Stimulated activated CD8-positive, alpha-beta memory T cell treated with anti-CD3 and anti-CD28 coated beads, Interleukin-4, amount 100 ng/mL, for 48 hours (primary cell): ENCODE measurements at places on chromosomes 5 and 9.

DNA sequence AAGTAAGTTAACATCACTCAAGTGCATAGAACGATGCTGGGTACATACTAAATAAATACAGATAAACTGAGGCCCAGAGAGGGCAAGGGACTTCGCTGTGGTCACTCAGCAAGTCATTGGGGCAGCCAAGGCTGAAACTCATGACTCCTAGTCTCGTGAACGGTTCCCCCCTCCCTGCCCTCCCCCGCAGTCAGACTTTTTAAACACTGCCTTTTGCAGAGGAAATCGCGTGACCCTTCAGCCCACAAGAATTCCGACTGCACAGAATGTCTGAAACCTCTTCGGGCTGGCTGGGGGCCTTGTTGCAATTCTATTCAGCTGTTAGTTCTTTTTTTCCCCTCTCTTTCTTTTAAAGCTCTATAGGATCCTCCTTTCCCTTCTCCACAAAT, 28.1 kb downstream of the NEK6 start:
- DNase-seq: peak; percentile 75

DNA sequence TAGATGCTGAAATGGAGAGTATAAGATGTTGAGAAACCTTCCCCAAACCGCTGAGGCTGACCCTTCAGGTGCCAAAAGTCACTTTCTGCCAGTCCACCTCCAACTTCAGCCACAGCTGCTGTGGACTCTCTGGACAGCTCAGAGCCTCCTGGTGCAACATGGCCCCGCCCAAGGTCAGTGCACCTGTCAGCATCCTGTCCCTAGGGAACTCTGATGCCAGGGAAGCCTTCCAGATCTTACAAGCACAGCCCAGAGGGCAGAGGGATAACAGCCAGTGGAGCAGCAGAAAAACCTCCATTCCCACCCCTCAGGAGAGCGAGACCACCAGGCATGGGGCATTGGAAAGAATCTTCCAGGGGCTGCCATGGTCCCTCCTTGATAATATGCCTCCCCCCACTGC, 10.5 kb upstream of the PTGES2 start:
- no peak for DNase-seq

DNA sequence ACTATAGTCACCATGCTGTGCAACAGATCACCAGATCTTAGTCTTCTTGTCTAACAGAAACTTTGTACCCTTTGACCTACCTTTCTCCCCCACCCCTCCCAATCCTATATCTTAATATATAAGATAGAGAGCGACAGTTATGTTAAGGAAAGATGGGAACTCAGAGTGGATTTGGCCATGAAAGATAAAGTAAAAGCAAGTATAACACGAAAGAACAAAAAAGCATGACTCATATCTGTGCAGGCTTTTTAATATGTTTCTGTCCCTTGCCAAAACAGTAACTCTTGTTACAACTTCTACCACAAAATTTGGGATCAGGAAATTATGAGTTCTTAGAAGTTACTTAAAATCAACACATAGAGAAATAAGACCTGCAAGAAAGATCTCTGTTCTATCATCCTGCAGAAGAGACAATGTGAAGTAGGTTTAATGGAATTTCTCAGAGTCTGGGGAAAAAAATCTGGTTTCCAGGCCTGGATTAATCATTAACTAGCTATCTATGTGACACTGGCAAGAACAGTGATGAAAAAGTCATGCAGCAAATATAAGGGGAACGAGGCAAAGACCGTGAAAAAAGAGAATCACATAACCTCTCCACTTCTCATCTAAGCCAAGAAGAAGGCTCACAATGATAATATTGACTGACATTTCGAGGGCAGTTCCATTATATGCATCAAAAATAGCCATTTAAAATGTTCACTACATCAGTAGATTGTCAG, 18.6 kb downstream of the BAAT start:
- DNase-seq: no peak

- peak; percentile 42 for DNase-seq
These were observed 543 bp downstream of the ST8SIA4 start for GRCh38 chr5:100902440-100903038.

GRCh38 chr9:21357479-21358460, 7.1 kb upstream of the IFNA6 start:
- DNase-seq: no peak

GRCh38 chr9:137114613-137115393, at the start of gene DPP7:
TSS of gene DPP7 (minus strand) at chr9:137114733. CDS start at chr9:137114713, 20 bp downstream.
- DNase-seq: peak; percentile 84

- no peak for DNase-seq
These were observed 7.2 kb upstream of the ZNF131 start for GRCh38 chr5:43113546-43113945.

- DNase-seq: no peak
These were observed at the start of gene RNF208 for GRCh38 chr9:137222190-137223077. TSS of gene RNF208 (minus strand) at chr9:137222240. CDS start at chr9:137221212, 1,028 bp downstream.

DNA sequence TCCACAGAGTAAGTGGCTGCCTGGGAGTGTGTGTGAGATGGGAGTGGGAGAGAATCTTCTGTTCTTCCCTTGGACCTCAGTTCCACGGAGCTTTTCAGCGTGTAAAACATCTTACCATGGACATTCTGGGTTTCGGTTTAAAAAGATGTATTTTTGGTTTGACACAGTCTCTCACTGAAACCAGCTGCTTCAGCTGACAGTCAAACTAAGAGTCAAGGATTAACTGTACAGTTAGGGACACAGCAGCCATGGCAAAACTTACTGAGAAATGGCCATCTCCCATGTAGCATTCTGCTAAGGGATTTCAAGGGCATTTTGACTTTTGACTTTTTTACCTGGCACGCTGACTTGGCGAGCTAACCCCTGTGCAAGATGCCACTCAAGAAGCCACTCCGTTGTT, 93.8 kb upstream of the IL12B start:
- DNase-seq: no peak

DNA sequence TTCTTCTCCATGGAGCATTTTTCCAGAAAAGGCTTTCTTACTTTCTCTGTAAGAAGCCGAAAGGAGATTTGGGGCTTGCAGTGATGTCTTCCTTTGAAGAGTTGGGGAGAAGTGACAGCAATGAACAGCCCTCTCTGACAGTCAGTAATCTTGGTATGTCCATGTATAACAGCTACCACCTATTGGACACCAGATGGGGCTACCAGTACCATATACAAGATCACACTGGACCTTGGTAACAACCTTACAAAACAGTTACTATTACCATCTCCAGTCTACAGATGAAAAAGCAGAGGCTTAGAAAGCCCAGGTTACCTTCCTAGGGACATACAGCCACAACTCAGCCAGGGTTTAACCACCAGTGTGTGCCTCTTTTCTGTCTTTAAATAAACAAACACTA, 272.7 kb upstream of the TRPC7 start:
- no peak for DNase-seq

GRCh38 chr5:1363160-1363559, 18.3 kb upstream of the CLPTM1L start:
- DNase-seq: no peak
